ENCODE measurements at places on chromosomes 16 and 17.

- DNase-seq: peak; percentile 75
Measured at GRCh38 chr17:50200457-50201275, 765 bp downstream of the COL1A1 start.

- peak; percentile 34 for DNase-seq
Measured at GRCh38 chr16:82456683-82457082, 170.1 kb upstream of the CDH13 start.

DNA sequence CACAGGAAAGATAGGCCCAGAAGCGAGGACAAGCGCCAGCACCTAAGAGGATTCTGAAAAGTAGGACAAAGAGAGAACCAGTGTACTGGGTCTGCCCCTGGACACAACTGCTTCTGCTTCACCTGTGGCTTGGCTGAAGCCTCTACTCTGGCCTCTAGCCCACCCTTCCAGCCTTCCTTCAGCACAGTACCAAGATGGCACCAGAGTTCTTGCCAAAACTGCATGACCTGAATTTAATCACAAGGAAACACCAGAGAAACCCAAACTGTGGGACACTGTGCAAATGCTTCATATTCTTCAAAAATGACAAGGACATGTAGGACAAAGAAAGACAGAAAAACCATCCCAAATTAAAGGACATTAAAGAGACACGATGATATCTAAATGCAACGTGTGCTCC, 116.6 kb downstream of the SMG6 start:
- no peak for DNase-seq

GRCh38 chr17:32125848-32126153, 16.5 kb upstream of the RHOT1 start:
- DNase-seq: no peak

DNA sequence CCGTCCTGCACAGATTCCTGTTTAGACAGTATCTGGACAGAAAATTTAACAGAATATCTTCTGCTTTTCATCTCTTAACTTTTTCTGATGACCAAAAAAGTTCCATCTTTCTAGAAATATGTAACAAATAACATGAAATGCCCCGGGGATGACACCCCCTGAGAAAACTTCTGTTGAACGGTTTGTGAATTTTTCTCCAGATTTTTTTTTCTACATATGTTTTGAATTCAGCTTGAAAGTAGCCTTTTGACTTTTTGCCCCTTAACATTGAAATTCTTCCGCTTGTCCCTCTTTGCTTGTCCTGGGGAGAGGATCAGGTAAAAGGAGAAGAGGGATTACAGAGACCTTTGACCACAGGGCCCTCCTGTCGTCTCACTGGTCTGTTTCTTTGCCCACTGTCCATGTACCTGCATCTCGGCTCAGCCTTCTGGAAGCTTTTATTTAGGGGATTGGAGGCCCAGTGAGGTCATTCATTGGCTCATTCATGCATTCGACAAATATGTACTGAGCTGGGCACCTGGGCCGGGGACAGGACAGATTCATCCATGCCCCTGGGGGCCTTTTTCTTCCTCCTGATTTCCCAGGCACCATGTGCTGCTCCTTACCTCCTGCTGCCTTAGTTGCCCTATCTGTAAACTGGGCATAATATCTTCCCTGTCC, 19.6 kb upstream of the CPNE2 start:
- DNase-seq: no peak

All from inflammatory macrophage treated with lipopolysaccharide for 4 hours (primary cell).